A549 treated with ZK216348 at 1 μM for 4 hours (cell line): ENCODE measurements at places on chromosomes 16 and 17. TPM values are rescaled to one million over a fixed set of nuclear protein-coding genes. Genes with fewer than 3 reads are reported as not detected.

Gene LITAFD
- total RNA-seq, result not detected in 5 replicates

Gene RAP1GAP2
- 17.8 to 30.4 TPM (median 25.4 TPM) in 5 replicates for total RNA-seq

Gene CCL11
- total RNA-seq, result not detected in 5 replicates

Gene TBC1D28
- not detected in 5 replicates for total RNA-seq

Gene GOSR1
- total RNA-seq, result 32.9 to 46.6 TPM (median 34.4 TPM) in 5 replicates

Gene SLC5A11
- total RNA-seq, result 0.42 to 0.73 TPM (median 0.60 TPM) in 5 replicates

Gene JPH3
- total RNA-seq, result 0.80 to 2.8 TPM (median 2.4 TPM) in 5 replicates

Gene SLC7A5
- 550 to 966 TPM (median 942 TPM) in 5 replicates for total RNA-seq

Gene ZNF267
- total RNA-seq, result 6.1 to 10.8 TPM (median 7.5 TPM) in 5 replicates
